Tibial artery (tissue), 4 donors: ENCODE measurements at places on chromosomes 7 and 10.
A peak's percentile ranks its signal among the peaks of the same experiment; 100 is the strongest.

GRCh38 chr10:35463878-35464277 is 127.6 kb downstream of the CCNY start:
- DNase-seq, result no peak

- no peak for DNase-seq
Measured at GRCh38 chr7:39530971-39531370, 35.2 kb upstream of the YAE1 start.

- DNase-seq, result no peak
Measured at GRCh38 chr7:41869596-41869995, 166.7 kb upstream of the INHBA start.

- no peak for DNase-seq
Measured at GRCh38 chr7:39758234-39758970, 135.0 kb downstream of the RALA start.

DNA sequence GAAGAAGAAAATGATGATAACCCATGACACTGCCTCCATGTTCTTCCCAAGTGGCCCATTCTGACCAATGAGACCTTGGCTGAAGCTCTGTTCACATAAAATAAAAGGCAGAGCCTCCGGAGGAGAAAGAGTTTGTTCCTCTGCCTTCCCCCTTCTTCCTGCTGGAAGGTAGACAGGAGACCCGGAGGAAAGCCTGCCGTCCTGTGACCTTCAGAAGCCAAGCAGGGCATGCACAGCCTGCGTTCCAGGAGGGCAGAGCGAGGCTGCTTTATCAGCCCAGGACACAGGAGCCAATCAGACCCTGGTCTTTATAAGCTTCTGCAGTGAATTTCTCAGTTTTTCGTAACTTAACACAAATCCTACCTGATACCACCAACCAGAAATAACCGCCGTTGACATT is 8.6 kb upstream of the GRID1 start:
- no peak for DNase-seq

DNA sequence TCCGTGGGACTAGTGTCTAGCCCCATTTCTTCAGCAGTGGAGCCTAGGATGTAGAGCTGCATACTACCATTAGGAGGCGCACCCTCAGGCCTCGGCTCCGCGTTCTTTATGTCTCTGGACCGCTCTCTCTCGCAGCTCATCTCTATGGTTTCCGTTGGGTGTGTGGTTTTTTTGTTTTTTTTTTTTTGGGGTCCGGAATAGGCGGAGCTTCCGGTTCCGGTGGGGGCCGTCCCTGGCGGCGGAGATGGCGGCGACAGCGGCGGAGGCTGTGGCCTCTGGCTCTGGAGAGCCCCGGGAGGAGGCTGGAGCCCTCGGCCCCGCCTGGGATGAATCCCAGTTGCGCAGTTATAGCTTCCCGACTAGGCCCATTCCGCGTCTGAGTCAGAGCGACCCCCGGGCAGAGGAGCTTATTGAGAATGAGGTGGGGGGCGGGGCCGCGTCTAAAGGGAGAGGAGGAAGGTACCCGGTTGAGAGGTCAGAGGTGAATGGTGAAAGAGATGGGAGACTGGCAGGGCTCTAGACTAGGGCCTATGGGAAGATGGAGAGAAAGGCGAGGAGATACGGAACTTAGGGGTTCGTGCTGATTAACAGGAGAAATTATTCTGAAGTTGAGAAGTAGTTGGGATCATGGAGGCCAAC is at the start of gene HIF1AN:
Gene HIF1AN (plus strand): TSS at position 229 of the 639 bp plus-strand sequence. CDS start 16 bp downstream, at position 245.
- peak; percentile 94 for DNase-seq

DNA sequence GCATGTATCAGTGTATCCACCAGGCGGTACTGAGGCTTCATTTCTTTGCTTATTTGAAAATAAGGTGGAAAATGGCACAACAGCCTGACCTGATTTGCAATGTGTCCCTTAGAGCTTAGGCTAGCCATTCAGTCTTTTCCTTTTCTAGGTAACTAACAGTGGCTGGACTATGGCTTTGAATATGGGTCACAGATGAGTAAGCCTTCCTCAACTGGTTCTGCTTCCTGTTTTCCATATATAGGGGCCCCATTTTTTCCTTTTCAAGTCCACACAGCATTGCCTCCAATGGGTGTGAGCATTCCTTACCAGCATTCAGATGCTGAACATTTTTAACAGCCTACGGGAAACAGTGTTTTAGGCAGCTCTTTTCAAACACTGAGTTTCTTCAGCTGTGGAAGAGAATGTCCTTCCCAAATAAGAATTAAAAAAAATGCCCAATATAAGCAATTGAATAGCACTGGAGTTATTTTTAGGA is 3.9 kb upstream of the ITGB1 start:
- DNase-seq, result no peak

DNA sequence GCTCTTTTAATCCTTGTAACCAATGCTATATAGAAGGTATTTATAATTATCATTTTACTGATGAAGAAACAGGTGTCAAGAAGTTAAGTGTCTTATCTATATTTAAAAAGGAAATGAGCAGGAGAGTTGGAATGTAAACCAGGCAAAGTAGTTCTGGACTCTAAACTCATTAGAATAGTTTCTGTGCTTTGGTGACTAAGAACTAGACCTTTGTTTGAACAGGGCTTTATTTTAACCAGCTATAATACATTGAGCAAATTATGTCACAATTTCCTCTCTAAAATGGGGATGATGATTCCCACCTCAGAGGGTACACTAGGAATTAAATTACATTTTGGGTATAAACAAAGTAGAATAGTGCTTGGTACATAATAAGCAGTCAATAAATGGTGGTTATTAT is 236.0 kb downstream of the MAGI2 start:
- DNase-seq, result no peak

- no peak for DNase-seq
Measured at GRCh38 chr7:106065575-106066500, 46.3 kb downstream of the SYPL1 start.

DNA sequence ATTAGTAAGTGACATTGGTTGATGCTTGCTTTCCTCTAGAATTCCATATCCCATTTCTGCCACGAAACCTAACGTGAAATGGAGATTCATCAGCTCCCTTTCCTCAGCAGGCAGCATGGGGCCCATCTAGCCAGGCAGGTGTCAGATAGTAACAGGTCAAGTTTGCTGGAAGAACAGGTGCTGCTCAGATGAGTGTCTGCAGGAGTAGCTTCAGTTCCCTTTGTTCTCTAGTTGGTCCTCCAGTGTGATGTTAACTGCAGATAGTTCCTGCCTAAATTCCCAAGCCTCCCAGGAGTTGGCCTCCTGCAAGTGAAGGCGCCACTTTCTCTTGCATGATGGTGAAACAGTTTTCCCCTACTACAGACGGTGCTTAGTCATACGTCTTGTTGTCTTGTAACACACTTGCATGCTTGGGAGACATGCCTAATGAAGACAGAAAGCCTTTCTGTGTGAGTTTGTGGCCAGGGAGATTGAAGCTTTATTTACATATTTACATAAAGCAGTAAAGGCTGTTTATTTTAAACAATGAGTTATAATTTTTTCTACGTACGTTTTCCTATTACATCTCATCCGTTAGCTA is 175.4 kb downstream of the CHN2 start:
- no peak for DNase-seq

DNA sequence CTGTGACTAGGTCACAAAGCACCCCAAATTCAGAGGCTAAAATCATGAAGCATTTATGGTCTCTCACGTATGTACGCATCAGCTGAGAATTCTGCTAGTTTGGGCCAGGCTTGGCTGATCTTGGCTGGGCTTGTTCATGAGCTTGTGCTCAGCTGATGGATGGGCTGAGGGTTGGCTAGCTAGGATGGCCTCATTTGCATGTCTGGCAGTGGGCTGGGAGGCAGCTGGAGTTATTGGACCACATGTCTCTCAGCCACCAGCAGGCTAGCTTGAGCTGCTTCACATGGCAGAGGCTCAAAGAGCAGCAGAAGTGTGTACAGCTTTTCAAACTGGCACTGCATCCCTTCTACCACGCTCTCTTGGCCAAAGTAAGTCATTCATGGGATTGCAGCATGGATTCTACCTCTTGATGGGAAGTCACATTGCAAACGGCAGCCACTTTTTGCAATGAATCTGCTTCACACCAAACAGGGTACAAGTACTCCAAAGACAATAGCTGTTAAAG is 770.3 kb downstream of the TYW1 start:
- no peak for DNase-seq

DNA sequence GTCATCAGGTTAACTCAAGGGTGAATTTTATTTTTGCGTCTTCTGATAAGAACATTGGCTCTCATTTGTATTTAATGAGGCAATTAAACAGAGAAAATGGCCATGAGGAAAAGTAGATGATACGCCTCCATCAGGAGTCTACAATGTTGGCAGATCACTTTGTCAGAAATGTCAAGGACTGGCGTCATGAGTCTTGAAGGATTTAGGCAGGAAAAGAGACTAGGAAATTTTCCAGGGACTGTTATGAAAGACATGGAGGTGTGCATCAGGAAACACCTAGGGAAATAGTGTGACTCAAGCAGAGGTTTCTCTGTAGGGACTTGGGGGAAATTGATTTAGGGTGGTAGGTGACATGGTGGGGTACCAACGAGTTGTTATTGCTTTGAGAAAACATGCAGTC is 53.4 kb upstream of the SLC35B4 start:
- no peak for DNase-seq

DNA sequence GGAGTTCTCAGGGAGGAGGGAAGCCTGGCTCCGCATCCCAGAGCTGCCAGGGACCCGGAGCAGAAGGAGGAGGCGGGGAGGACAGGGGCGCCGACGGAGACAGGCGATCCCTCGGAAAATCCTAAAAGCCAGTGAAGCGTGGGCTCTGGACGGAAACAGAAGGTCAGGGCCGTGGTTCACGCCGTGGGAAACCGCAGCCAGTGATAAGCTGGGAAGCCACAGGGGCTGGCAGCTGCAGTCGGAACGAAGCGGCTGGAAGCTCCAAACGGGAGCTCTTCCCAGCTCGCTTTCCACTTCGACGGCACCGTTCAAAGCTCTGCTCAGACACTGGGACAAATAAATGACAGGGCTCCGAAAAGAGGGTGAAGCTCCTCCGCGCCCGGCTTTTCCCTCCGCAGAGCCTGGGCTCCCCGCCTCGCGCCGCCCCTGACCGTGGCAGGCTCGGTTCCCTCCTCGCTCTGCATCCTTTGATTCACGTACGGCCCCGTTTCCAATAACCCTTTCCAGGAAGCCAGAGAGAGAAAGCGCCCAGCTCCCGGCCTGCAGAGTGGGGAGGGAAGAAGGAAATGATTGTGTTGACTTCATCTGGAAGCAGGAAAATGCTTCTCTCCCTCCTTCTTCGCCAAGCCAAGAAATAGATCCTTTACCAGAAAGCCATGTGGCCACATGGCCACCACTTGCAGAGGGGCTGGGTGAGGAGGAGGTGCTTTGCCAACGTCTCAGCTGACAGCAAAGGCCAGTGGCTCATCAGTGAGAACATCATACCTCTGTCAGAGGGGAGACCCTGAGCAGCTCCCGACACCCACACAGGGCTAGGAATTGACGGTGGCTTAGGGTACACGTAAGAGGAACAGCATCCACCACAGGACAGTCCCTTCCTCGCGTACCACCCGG is 57.4 kb downstream of the ADRB1 start:
- DNase-seq, result no peak

GRCh38 chr7:12303495-12303894 is 92.4 kb downstream of the TMEM106B start:
- no peak for DNase-seq

- DNase-seq, result no peak
Measured at GRCh38 chr10:68125772-68126171, 16.5 kb downstream of the MYPN start.

DNA sequence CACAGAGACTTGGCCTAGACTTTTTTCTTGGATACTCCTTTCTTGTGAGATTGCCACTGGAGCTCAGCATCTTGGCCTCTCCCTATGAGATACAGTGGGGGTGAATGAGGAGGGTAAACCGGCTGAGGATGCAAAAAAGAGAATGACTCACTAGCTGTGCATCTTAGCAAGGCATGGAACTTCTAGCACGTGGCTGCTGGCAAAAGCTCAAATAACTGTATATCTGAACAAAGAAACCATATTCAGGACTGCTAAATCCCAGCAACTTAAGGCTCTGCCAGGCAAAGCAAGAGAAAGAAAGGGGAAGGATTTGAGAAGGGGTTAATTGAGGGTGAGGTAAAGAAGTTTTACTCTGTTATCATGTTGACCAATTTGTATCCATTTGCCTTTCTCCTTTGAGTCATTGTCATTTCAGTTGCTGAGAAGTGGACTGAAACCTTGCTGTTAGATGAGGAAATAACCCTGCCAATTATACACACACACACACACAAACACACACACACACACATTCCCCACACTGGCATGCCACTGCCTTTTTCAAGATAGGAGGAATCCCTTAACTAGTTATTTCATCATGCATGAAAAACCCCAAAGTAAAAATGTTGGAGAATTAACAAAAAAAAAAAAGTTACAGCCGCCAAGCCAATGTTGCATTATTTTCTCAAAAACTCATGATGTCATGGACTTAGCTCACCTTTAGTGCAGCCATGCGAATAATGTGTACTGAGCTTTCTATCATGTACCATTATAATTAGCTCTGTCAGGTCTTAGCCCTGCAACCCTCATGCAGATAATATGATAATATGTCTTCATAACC is 997.3 kb downstream of the LRMDA start:
- peak; percentile 45 for DNase-seq

GRCh38 chr10:110758898-110759297 is 112.8 kb upstream of the PDCD4 start:
- DNase-seq, result no peak

DNA sequence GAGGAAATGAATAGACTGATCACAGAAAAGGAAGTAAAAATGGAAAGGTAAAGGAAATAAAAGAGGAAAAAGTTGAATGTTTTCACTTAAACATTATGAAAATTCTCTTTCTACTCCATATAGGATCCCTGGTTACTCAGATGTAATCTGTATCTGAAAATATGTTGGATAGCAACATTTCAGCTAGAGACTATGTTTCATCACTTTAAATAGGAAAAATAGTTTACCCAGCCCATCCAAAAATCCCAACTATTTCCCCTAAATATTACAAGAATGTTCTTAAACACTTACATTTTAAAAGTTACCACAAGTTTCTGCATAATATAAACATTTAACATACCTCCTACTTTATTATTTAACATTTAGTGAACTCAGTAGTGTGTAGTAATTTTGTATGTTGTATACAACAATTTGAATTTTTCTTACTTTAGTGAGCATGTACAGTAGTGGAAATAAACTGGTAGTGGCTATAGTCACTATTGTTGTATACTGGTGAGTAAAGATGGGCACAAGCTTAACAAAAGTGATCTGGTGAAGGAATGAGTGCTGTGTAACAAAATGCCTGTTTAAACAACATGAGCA is 27.1 kb downstream of the SLF2 start:
- DNase-seq, result no peak

- DNase-seq, result no peak
Measured at GRCh38 chr7:4745265-4745919, 30.0 kb upstream of the AP5Z1 start.
